ENCODE measurements at places on chromosomes 6 and 20.

DNA sequence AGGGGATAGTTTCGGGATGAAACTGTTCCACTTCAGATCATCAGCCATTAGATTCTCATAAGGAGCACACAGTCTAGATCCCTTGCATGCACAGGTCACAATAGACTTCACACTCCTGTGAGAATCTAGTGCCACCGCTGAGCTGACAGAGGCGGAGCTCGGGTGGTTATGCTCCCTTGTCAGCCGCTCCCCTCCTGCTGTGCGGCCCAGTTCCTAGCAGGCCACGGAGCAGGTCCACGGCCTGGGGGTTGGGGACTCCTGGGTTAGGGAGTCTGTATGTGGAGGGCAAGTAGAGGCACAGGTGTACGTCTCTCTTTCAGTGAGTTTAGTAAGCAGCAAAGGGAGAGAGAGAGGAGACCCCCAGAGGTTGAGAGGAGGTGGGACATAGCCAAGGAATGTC, 30.5 kb upstream of the MDFI start:
- DNase-seq, result no peak

DNA sequence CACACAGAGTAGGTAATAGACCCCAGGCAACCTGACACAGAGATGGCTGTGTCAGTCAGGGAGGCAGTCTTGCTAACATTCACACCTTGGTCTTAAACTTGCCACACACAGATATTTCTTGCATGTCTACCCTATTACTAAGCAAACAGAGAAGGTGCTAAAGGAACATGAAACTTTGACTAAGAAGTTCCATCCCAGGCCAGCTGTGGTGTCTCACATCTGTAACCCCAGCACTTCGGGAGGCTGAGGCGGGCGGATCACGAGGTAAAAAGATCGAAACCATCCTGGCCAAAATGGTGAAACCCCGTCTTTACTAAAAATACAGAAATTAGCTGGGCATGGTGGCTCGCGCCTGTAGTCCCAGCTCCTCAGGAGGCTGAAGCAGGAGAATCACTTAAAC, 222.4 kb upstream of the JARID2 start:
- DNase-seq, result no peak

DNA sequence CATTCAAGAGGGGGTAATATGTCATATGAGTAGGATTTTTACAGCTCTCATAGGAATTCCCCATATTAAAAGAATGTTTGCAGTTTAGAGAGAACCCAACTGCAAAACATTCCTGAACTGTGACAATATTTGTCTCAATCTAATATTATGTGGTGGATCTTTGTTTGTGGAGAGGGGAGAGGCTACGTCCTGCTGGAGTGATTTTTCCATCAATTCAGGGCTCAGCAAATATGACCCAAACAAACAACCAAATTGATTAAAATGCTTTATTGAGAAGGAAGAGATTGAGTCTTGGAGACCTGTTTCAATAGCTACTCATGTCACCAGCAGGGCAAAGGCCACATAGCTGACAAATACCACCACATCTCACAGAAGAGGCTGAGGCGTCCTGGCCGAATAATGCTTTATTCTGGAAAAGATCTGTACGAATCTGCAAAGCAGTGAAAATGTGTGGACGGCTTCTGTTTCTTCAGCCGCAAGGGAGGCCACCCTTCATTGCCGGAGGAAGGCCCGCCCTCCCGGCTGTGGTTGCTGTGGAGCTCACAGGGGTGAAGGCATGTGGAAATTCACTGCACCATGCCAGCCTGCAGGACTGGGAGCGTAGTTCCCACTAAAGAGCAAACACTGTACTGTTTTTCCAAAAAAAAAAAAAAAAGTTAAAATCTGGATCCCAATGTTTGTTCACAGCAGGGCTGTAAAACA, 89.7 kb upstream of the QKI start:
- DNase-seq, result no peak

GRCh38 chr6:44011350-44011920, 115.8 kb downstream of the MRPL14 start:
- DNase-seq, result no peak

DNA sequence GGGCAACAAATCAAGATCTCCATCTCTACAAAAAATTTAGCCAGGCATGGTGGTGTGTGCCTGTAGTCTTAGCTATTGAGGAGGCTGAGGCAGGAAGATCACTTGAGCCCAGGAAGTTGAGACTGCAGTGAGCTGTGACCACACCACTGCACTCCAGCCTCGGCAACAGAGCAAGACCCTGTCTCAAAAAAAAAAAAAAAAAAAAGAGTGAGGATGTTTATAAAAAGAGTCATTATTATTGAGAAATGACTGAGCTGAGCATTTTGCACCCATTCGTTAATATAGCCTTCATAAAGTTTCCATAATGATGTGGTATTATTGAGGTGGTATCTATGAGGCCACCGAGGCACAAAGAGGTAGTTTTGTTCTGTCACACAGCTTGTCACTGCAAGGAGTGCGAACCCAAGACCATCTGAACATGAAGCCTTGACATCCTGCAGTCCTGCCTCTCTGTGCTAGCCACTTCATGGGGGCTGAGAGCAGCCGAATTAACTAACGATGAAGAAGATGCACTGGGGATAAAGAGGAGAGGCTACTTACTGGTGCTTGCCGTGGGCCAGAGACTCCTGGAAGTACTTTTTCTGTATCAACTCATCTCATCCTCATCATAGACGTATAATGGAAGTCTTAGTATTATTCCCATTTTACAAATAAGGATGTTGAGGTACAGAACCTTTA, 175.5 kb downstream of the BCAS1 start:
- DNase-seq, result no peak

DNA sequence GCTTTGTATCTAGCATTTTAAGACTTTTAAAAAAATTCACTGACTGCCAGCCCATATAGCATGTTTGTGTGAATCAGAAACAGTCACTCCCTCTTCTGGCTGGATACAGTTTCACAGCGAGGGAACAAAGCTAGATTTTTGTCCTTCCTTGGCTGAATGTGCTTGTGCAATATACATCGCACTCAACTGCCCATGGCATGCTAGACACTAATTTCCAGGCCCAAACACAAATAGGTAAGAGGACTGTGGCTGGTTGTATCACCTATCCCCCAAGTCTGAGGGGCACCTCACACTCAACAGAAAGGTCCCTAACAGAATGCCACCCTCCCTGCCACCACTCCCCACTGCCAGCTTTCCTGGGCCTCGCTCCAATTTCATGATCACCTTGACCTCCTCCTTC, 16.2 kb upstream of the BLCAP start:
- DNase-seq, result no peak

GRCh38 chr6:47261191-47261590, 48.5 kb downstream of the TNFRSF21 start:
- no peak for DNase-seq

GRCh38 chr6:108874470-108875160, 26.4 kb downstream of the ARMC2 start:
- no peak for DNase-seq

- DNase-seq, result no peak
Measured at GRCh38 chr20:2022163-2022562, 28.3 kb upstream of the PDYN start.

GRCh38 chr6:4114123-4114522, 21.3 kb downstream of the ECI2 start:
- no peak for DNase-seq

- no peak for DNase-seq
Measured at GRCh38 chr20:39107741-39108140, 145.6 kb downstream of the DHX35 start.

DNA sequence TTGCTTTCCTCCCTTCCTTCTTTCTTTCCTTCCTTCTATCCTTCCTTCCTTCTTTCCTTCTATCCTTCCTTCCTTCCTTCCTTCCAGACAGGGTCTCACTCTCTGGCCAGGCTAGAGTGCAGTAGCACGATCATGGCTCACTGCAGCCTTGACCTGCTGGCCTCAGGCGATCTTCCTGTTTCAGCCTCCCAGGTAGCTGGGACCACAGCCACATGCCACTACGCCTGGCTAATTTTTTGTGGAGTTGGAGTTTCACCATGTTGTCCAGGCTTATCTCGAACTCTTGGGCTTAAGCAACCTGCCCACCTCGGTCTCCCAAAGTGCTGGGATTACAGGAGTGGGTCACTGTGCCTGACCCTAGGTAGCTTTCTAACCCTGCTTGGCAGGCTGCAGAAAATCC, 12.2 kb upstream of the SEC63 start:
- DNase-seq, result no peak

DNA sequence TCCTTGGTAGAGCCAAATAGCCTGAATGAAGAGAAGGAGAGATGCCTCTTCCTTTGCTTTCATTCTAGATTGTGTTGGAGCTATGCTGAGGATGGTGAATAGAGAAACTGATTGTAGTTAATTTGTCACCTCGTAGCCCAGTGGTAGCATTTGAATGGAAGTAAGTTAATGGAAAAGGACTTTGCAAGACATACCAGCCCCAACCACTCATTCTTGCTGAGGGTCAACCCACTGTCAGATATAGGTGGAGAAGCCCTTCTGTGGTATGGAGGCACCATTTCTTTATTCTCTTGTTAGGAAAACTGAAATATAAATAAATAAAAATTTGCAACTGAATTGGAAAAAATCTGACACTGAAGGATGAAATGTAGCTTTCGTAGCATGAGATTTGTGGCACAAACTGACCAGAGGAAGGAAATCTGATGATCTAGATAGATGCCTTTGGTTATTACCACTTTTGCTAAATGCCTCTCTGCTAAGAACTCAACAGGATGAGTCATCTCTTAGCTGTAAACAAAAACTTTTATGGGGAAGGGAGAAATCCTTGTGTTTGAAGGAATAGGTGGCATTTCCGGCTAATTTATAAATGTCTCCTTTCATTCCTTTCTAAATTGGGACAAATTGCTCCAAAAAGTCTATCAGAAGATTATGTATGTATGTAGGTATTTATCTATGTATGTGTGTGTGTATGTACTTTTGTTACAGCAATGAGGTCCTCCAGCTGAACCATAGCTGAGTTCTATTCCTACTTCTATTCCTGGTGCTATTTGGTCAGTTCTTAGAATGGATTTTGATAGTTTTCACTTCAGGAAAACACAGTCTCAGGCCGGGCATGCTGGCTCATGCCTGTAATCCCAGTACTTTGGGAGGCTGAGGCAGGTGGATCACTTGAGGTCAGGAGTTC, 76.5 kb upstream of the SUPT3H start:
- no peak for DNase-seq

DNA sequence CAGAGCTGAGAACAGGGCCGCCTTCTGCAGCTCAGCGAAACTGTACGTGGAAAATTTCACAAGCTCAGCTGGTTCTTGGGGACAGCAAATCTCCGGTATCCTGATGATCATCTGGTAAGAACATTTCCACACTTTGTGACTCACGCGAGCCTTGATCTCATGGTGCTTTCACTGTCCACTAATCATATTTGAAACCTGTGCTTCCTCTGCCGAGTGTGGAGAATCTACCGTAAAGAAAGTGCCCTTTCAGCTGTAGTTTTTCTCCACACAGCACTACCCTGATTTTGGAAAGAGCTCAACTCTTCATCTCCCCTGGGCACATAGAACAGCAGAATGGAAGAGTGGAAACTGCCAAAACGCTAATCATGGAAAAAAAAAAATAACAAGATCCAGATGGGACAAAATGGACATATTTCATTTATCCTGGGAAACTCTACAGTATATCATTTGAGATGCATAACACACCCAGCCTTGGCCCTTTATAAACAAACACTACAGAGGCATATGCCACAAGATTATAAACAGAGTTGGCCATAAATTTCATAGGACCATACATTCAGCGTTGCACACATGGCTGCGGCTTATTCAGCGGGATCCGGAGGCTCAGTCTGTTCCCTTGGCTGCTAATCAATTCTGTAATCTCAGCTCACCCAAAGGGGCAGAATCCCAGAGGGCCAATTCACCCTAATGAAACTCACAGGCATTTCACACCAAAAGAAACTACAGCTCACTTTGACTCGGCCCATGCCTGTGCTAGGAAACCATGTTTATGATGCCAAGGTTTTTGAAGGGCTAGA, 434.5 kb downstream of the HDGFL1 start:
- DNase-seq, result no peak

DNA sequence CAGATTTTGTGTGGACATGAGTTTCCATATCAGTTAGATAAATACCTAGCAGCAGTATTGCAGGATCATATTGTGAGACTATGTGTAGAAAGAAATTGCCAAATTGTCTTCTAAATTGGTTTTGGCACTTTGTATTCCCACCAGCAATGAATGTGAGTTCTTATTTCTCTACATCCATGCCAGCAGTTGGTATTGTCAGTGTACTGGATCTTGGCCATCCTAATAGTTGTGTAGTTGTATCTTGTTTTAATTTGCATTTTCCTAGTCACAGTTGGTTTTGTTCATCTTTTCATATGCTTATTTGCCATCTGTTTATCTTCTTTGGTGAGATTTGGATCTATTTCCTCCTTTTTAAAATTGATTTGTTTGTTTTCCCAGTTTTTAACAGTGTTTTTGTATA, 154.7 kb upstream of the HCRTR2 start:
- no peak for DNase-seq

DNA sequence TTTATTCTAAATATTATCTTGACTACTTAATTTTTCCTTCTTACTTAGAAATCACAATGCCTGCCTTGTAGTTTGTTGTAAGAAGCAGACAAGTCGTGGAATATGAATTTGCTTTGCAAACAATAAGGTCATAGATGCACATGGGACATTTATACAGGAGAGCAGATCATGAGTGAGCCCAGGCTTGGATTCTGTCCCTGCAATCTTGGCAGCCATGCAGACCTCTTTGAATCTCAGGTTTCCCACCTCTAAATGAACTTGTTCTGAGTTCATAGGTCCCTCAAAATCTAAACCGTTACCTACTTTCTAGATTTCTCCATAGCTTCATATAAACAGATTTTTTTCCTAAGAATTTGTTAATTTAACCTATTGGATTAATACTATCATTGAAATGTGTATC, 19.5 kb downstream of the KIAA0408 start:
- no peak for DNase-seq

GRCh38 chr20:2585811-2586210, 49.4 kb downstream of the TMC2 start:
- no peak for DNase-seq

GRCh38 chr20:8330319-8330784, 198.3 kb downstream of the PLCB1 start:
- DNase-seq, result no peak

DNA sequence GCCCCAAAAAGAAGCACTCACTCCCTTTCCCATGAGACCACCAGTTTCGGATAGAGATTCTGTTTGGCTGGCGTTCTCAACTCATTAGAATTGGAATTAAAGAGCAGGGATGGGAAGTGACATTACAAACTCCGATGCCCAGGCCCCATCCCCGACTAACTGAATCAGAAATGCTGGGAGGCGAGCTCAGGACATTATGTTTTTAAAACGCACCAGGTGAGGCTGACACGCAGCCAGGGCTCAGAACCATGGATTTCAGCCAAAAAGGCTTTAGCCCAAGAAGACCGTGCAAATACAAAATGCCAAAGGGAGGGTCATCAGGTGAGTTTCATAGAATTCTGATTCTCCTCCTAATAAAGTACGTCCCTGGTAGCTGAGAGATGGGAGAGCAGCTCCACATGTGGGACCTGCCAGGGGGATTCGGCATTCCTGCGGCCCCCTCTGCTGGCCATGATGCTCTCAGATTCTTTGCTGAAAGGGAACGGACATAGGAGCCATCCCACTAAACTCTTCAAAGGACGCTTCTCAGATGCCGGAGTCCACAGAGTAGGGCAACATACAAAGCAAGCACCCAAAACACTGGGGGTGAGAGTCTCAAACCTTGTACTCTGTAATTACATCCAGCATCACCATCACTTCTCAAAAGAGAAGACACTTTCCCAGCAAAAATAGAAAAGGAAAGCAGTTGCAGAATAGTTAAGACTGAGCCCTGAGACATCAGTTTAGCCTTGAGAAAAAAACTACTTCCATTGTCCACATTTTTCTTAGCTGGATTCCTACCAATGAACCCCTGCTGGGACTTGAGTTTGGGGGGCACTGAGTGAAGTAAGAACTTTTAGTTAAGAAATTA, 205.2 kb downstream of the BMP7 start:
- DNase-seq, result no peak
